ENCODE measurements at places on chromosomes 11 and 22. TPM values are rescaled to one million over a fixed set of nuclear protein-coding genes. Genes with fewer than 3 reads are reported as not detected.

The FGF19 gene
- not detected for total RNA-seq

GRCh38 chr22:17199003-17199731 lies 20.1 kb downstream of the ADA2 start:
- DNase-seq, result no peak

- DNase-seq, result peak; percentile 39
Observed at GRCh38 chr11:8019314-8020243, 32.4 kb downstream of the EIF3F start.

The OR51E2 gene
- total RNA-seq, result not detected

The ANGPTL5 gene
- total RNA-seq, result not detected

GRCh38 chr11:119845756-119846155 lies 116.8 kb upstream of the NECTIN1 start:
- DNase-seq, result peak; percentile 92

The CHRM1 gene
- total RNA-seq, result not detected

- no peak for DNase-seq
Observed at GRCh38 chr11:64093233-64094039, 57.7 kb downstream of the FLRT1 start.

The JAML gene
- not detected for total RNA-seq

The NUP98 gene
- total RNA-seq, result 59.8 TPM

The GLYAT gene
- total RNA-seq, result not detected

GRCh38 chr11:7571640-7572000 lies 57.8 kb downstream of the PPFIBP2 start:
- peak; percentile 69 for DNase-seq

The OR5B3 gene
- total RNA-seq, result not detected

DNA sequence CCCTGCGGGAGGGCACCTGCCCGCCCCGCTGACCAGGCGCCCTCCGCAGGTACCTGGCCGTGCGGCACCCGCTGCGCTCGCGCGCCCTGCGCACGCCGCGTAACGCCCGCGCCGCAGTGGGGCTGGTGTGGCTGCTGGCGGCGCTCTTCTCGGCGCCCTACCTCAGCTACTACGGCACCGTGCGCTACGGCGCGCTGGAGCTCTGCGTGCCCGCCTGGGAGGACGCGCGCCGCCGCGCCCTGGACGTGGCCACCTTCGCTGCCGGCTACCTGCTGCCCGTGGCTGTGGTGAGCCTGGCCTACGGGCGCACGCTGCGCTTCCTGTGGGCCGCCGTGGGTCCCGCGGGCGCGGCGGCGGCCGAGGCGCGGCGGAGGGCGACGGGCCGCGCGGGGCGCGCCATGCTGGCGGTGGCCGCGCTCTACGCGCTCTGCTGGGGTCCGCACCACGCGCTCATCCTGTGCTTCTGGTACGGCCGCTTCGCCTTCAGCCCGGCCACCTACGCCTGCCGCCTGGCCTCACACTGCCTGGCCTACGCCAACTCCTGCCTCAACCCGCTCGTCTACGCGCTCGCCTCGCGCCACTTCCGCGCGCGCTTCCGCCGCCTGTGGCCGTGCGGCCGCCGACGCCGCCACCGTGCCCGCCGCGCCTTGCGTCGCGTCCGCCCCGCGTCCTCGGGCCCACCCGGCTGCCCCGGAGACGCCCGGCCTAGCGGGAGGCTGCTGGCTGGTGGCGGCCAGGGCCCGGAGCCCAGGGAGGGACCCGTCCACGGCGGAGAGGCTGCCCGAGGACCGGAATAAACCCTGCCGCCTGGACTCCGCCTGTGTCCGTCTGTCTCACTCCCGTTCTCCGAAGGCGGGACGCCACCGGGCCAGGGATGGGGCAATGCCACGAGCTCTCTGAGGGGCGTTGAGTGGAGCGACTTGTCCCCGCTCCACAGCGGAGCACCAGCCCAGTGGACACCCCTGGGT lies 1.8 kb downstream of the GALR3 start:
- DNase-seq, result no peak

GRCh38 chr11:112583261-112583893 lies 322.7 kb upstream of the PLET1 start:
- no peak for DNase-seq

- DNase-seq, result no peak
Observed at GRCh38 chr11:78196661-78197091, 8.0 kb downstream of the USP35 start.

DNA sequence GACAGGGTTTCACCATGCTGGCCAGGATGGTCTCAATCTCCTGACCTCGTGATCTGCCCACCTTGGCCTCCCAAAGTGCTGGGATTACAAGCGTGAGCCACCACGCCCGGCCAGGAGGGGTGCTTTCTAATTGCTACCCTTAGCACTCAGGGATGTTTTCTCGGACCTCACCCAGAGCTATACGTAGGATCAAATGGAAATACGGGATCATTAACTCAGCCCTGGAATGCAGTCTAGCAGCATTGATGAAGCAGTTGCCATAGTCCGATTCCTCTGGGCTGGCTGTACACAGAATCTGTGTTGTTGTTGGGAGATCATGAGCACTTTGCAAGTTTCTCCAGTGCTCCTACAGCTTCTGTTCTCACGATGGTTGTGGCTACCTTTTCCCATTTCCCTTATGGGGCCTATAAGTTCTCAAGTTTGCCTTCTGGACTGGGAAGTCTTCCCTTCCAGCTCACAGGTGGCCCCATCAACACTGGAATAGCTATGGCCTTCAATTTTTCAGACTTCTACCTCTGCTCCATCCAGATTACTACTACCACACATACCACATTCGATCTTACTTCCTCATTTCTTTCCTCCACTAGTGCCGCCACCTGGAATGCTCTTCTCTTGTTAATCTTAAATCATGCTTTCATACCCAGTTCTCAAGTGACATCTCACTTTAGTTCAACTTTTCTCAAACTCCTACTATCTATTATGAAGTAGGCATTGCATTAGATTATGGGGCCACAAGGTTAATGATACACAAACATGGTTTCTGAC lies 16.1 kb upstream of the PCF11 start:
- DNase-seq, result no peak

DNA sequence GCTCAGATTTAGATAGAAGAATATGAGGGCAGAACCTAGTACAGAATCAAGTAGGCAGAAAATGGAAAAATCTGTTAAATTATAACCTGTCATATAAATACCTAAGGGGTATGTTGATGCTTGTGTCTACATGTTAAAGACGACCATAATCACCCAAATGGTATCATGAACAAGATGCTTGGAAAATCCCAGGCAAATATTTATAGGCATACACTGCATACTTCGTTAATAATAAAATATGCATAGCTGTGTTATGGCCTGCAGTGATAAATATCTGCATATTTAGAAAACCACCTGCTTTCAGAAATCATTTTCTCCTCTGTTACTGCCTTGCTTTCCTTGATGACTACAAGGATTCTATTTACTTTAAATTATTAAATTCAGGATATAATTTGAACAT lies 18.9 kb upstream of the DDX10 start:
- DNase-seq, result no peak

DNA sequence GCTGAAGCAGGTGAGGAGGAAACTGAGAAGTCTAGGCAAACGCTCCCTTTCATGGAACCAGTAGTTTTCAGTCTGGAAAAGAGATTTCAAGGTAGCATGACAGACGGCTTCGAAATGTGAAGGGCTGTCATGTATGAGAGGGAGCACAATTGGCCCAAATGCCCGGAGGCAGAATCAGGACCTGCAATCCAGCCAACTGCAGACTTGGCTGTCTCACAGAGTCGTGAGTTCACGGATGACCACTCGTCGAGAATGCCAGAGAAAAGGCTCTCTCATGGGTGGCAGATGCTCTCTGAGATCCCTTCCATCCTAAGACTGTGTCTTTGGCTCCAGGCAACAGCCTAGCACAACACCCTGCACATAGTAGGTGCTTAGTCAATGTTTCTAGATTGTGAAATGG lies 134.8 kb downstream of the DSCAML1 start:
- DNase-seq, result no peak

The OR10A2 gene
- total RNA-seq, result not detected

The APOBEC3B gene
- 0.26 TPM for total RNA-seq

GRCh38 chr22:48843640-48844039 lies 984.0 kb downstream of the BRD1 start:
- DNase-seq, result no peak

The NLRX1 gene
- 13.7 TPM for total RNA-seq

The SPON1 gene
- total RNA-seq, result 0.26 TPM

The POGLUT3 gene
- total RNA-seq, result 2.9 TPM

GRCh38 chr11:130638033-130638432 lies 189.6 kb downstream of the ADAMTS15 start:
- DNase-seq, result no peak

The ANO1 gene
- 1.3 TPM for total RNA-seq

- no peak for DNase-seq
Observed at GRCh38 chr11:69339983-69340565, 46.1 kb downstream of the MYEOV start.

DNA sequence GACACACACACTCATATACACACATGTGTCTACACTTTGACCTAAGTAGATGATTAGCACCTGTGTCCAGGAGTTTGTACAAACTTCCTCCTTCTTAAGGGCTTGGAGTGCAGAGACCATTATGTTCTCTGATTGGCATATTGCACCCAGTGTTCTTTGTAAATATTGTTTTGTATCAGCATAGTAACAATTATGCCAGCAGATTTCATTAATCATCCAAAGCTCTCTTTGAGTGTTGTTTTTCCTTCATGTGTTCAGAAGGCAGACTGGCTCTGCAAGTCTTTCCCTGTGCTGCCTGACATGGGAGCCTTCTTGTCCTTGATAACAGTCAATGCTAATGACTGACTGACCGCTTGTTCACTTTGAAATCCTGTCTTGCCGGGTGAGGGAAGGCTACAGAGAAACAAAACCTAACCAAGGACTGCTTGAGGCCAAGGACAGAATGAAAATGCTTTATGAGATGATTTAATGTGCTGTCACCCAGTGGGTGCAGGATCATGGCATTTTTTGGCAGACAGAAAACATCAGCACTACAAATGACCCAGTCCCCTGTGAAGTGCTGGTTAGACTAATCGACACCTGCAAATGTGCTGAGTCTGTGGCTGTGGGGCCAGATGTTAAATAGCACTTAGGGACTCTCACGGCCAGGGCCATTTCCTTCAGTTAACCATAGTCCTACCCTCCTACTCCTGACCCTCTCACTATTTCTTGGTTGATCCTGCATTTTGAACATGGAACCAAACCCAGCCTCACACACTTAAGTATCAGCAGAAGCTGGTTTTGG lies 6.6 kb upstream of the BARX2 start:
- DNase-seq, result peak; percentile 51

GRCh38 chr22:34623580-34623979 lies 442.4 kb upstream of the ISX start:
- no peak for DNase-seq

DNA sequence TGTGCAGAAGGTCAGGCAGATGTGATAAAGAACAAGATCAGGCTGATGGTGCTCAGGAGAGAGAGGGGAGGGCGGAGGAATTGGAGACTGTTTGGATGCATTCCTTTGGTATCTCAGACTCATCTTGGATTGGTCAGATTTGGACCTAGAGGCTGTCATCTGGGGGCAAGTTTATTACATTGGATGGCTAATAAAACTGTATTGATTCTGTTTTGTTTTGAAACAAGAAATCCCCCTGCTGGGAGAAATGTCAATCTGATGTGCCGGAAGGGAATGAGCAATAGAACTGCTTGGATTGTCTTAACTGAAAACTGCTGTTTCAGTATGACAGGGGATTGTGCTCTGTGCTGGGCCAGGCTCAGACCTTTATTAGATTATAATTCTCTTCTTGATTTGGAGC lies 25.5 kb upstream of the CCDC90B start:
- no peak for DNase-seq

- peak; percentile 84 for DNase-seq
Observed at GRCh38 chr11:46237248-46238077, 40.0 kb upstream of the CREB3L1 start.

The IL10RA gene
- total RNA-seq, result not detected

- no peak for DNase-seq
Observed at GRCh38 chr22:39773503-39773902, 120.1 kb downstream of the ENTHD1 start.

DNA sequence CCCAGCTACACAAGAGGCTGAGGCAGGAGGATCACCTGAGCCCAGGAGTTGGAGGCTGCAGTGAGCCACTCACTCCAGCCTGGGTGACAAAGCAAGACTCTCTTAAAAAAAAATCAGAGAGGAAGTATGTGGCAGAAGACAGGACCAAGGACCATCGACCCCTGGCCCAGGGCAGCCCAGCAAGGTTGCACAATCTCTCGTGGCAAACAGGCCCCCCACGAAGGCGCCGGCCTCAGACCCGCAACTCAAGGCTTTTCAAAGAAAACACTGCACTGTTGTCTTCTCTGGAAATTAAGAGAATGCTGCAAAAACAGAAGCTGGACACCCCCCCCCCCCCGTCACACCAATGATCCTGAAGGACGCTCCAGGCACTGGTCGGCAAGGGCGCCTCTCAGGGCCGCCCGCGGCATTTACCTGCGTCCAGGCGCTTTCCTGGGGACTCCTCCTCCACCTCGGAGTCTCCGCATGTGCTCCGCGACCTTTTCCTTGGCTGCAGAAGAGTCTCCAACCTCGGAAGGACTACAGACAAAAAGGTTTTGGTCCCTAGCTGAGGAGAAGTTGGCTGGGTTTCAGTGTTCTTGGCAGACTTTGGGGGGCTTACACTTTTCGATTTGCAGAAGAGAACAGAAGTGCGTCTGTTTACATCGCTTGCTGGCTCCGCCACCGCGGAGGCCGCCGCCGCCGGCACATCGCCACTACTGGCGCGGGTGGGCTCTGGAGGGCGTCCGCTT lies 40.5 kb downstream of the BRD1 start:
- DNase-seq, result no peak

The MIAT gene
- 0.64 TPM for total RNA-seq

DNA sequence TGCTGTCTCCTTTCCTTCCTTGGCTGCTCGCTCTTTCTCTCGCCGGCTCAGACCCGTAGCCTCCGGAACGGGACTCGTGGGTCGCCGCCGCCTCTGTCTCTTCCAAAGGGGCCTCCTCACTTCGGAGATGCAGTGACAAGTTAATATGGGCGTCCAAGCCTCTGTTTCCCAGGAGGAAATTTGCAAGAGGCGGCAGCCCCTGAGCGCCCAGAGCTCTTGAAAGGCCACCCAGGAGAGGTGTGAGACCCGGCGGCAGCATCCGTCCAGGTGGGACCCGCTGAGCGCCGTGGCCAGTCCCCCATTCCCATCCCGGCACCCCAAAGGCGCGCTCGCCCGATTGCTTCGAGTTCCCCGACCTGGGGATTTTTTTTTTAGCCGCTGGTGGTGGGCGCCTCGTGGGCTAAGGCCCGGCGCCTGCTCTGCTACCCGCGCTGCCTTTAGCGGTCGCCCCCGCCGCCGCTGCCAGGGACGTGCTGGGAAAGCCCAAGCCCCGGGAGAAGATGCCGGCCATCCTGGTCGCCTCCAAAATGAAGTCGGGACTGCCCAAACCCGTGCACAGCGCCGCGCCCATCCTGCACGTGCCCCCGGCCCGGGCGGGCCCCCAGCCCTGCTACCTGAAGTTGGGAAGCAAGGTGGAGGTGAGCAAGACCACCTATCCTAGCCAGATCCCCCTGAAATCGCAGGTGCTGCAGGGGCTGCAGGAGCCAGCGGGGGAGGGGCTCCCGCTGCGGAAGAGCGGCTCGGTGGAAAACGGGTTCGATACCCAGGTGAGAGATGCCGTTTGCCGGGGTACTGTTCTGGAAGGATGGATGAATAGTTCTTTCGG lies 772 bp downstream of the NAV2 start:
- DNase-seq, result no peak

DNA sequence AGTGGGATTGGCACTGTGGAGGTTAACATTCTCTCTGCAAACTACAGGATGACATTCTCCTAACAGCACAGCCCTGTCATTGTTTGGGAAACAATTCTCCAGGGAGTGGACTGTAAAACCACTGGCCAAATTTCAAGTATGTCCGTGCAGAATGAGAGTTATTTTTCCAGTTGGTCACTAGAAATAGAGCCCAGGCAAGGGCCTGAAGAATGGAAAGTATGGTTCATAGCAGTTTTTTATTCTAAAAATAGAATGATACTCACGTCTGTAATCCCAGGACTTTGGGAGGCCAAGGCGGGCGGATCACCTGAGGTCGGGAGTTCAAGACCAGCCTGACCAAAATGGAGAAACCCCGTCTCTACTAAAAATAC lies 39.0 kb upstream of the CD44 start:
- no peak for DNase-seq

Measured in bronchial epithelial cell (primary cell).